ENCODE measurements at places on chromosomes 16 and 17.
A peak's percentile ranks its signal among the peaks of the same experiment; 100 is the strongest.

DNA sequence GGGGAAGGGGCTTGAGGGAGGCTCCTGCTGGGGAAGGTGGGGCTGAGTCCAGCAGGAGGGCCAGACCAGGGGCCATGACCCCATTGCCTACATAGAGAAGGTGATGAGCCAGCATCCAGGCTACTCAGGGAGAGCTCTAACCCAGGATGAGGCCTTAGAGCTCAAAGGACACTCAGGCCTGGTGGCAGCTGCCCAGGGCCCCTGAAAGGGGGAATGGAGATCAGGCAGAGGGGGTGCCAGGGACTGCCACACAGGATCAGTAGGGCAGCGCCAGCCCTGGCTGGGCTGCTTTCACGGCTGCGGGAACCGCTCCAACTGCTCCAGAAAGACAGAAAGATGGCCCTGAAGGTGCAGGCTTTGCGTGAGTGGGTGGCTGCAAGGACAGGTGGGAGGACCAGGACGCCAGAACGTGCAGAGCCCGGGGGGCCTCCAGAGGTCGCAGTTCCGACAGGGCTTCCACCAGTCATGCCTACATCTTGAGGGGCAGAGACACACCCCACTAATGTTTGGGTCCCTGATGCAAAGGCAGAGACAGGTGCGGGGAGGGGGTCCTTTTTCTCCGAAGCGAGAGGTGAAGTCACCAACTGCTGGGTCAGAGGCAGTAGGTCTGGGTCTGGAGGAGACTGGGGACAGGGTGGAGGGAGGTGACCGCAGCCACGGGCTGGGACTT is 882 bp upstream of the ATP6V0C start:
- DNase-seq, result no peak

DNA sequence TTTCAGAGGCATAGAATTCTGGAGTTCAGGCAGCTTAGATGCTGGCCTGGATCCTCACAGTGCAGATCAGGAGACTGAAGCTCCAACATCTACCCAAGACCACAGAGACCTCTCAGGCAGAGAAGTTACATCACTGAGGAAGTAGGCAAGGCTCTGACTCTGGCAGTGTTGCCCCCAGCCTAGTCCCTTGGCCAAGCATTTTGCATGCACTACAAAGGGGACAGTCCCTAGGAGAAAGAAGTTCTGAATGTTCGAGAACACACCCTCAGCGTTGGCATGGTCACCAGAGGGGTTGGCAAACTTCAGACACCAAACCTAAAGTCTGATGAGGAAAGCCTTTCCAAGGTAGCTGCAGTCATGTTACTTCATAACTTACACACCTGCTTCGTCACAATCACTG is 2.5 kb downstream of the RANBP10 start:
- no peak for DNase-seq

- DNase-seq, result peak; percentile 80
Measured at GRCh38 chr17:40518401-40519088, 17.1 kb upstream of the TNS4 start.

DNA sequence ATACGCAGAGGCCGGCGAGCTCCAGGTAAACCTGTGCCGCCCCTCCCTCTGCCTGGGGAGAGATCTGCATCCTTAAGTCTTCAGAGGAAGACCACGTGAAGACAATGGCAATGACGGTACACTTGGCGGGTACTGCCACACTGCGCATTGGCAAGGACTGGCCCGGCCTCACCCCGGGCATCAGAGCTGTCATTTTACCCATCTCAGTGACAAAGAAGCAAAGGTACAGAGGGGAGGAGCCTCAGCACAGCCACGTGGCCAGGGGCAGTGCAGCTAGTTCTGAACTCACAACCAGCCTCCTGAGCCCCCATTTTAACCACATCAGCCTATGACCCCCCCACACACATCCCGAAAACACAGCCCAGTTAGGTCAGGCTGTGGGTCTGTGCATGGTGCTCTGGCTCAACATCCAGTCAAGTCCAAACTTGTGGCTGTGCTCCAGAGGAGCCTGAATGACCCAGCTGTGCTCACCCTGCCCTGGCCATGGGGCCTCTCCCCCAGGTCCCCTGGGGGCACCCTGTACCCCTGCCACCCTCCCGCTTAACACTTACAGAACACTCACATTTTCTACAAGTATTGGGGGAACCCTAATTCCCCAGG is 80.6 kb downstream of the C16orf95 start:
- DNase-seq, result no peak

GRCh38 chr17:40556198-40556661 is 9.0 kb downstream of the CCR7 start:
- DNase-seq, result no peak

DNA sequence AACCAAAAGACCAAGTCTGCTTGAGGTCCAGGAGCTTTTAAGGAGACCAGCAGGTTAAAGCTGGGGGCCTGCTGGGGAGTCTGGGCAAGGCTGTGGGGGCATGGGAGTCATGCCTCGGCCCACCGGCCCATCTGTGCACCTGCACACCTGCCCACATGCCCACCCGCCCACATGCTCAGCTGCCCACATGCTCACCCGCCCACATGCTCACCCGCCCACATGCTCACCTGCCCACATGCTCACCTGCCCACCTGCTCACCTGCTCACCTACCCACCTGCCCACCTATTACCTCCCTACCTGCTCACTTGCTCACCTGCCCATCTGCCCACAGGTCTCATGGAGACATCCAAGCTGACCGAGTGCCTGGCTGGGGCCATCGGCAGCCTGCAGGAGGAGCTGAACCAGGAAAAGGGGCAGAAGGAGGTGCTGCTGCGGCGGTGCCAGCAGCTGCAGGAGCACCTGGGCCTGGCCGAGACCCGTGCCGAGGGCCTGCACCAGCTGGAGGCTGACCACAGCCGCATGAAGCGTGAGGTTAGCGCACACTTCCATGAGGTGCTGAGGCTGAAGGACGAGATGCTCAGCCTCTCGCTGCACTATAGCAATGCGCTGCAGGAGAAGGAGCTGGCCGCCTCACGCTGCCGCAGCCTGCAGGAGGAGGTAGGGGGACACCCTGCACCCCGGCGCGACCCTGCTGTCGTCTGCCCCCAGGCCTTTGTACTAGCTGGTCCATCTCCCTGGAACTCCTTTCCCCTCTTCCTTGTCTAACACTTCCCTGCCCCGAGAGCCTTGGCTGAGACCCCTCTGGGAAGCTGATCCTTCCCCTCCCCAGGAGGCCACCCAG is 14.0 kb downstream of the CARD14 start:
- DNase-seq, result no peak

Measured in SW 1271 (cell line).